Epithelial cell of alveolus of lung (primary cell): ENCODE measurements at places on chromosomes 6 and 20. TPM values are rescaled to one million over a fixed set of nuclear protein-coding genes. Genes with fewer than 3 reads are reported as not detected.

Gene CST9L
- not detected in 2 replicates for total RNA-seq

Gene CLPSL1
- total RNA-seq: not detected in 2 replicates

Gene KCNB1
- under 0.01 TPM in 1 of 2 replicates, not detected in the other for total RNA-seq

Gene SNAP91
- total RNA-seq: under 0.01 and 0.52 TPM in 2 replicates
